ENCODE measurements at places on chromosomes 11 and 22.

GRCh38 chr22:41280065-41280464, 5.9 kb downstream of the RANGAP1 start:
- DNase-seq: no peak

- no peak for DNase-seq
Observed at GRCh38 chr11:130827451-130828377, 88.6 kb downstream of the SNX19 start.

DNA sequence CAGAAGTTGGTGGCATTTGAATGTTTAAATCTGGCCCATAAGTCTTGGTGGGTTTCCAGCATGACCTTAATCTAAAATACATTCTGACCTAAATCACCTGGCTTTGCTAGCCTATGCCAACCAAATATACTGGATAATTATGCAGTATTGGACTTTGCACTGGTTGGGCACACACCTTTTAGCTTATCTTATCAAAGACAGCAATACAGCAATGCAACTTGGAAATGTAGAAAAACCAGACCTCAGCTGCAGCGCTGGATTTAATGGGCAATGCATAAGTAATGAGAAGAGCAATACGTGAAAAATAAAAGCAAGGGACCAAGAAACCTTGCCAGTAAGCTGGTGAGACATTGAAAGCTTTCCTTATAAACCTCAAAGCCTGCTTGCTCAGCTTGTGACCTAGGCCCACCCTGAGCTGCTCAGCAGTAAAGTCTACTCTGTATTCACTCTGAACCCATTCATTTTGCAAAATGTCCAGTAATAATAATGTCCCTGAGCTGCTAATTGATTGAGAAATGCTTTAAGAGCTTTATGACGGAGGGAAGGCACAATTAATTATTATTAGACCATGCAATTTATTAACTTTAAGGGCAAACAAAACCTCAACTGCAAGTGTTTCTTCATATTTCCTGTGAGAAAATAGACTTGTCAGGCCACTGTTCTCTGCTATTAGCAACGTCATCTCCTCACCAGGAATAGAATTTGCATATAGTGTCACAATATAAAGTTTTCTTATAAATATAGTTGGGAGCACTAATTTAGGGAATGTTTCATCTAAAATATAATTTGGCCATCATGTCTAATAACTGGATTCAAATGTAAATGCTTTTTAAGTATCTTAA, 49.4 kb upstream of the CEP295 start:
- no peak for DNase-seq

GRCh38 chr11:94171693-94172440, 43.2 kb downstream of the PANX1 start:
- no peak for DNase-seq

DNA sequence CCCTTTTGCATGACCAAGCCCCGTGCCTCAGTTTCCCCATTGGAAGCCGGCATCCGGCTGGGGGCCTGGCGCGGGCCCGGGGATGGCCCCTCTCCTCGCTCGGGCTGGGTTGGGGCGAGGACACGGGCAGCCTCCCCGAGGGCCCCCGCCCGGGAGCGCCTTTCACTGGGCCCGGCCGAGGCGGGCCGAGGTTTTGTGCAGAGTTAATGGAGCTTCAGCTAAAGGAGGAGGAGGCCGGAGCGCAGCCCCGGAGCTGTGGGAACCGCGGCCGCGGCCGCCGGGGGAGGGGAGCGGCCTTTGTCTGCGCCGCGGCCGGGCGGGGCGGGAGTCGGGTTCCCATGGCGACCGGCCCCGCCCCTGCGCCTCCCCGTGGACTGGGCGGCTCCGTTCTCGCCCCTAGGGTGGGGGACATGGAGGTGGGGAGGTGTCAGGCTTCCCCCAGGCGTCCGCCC, 1.4 kb upstream of the MAPK11 start:
- DNase-seq: no peak

- no peak for DNase-seq
Observed at GRCh38 chr11:13669544-13670488, 1.3 kb downstream of the FAR1 start.

GRCh38 chr11:102530558-102530957, at the start of gene MMP7:
Gene MMP7, minus strand, starts transcription at chr11:102530747. Its CDS starts 47 bp downstream, at chr11:102530700.
- DNase-seq: peak; percentile 36

GRCh38 chr11:118872403-118872821, 11.3 kb upstream of the CXCR5 start:
- DNase-seq: no peak

- peak; percentile 83 for DNase-seq
Observed at GRCh38 chr11:119470317-119471291, 47.6 kb upstream of the THY1 start.

GRCh38 chr11:80636999-80637398, 1196.2 kb upstream of the TENM4 start:
- no peak for DNase-seq

- no peak for DNase-seq
Observed at GRCh38 chr11:73653996-73654395, 7.6 kb downstream of the PLEKHB1 start.

DNA sequence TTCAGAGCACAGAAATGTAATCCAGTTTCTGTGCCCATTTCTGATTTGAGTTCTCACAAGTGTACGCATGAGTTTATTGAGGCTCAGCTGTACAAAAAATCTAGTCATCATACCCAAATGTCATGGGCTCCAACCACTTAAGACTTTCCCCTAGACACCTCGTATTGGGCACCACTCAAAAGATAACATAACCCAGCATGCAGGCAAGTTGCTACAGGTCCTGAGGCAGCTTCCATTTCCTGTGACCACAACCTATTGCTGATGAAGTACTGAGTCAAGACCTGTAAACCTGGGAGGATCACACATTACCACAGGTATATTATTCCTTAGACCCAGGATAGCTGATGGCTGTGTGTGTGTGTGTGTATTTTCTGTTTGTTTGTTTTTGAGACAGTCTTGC, 95.2 kb downstream of the MRTFA start:
- DNase-seq: no peak

- DNase-seq: no peak
Observed at GRCh38 chr11:22728600-22729389, 62.4 kb downstream of the GAS2 start.

DNA sequence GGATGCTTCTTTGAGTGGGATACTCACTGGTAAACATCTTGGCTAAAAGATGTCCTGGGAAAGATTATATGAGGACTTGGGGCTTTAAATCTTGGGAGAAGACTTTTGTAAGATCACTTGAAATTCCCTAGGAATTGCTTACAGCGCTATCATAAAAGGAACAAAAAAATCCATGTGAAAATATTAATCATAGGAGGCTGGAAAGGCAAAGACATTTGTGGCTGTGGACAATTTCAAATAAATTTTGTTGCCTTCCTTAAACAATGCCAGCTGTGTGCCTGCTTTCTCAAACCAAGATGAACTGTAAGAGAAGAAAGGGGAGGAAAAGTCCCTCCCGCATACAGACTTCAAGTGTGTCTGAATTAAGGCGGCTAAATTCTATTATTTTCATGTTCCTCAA, 75.6 kb downstream of the SNX19 start:
- DNase-seq: no peak

DNA sequence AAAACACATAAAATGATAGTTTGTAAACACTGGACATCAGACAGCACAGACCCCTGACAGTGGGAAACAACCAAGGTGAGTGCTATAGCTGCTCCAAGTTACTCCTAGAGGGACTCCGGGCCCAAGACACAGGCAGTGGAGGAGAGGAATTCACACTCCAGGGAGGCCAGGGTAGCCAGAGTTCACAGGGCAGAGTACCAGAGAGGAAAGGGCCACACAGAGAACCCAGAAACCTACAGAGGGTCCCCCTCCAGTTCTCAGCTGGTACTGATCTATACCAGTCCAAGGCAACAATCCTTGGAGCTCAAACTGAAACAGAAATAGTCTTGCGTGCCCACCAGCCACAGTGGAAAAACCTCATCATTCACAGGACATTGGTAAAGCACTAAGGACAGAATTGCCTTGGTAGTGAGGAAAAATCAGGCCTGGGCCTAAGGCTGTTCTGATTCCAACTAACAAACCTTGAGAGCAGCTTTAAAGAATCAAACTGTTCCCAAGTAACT, 7.6 kb downstream of the VPS37C start:
- DNase-seq: no peak

DNA sequence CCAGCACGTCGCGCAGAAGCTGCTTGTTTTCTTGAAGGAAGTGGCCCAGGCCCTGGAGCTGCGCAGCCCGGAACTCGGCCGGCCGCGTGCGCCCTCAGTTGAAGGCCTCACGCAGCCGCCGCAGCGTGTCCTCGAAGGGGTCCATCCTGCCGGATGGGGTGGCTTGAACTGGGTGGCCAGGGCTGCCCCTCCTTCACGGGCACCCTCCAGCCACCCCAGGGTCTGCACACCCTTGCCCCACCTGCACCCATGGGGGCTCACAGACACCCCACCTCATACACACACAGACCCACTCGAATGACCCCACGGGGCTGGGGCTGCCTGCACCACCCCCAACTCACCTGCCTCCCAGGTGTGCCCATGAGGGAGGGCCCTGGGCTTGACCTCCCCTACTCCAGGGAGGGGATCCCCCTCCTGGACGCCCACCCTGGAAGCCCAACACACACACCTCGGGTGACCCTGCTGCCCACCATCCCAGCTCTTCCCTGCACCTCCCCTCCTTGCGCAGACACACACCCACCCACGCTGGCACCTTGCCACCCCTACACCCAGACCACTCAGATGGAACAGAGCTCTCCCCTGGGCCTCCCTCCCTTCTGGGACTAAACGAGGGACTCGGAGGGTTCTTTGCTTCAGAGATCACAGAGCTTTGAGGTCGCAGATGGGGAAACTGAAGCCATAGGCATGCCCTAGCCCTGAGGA, 6.8 kb downstream of the ALDH3B2 start:
- DNase-seq: no peak

- no peak for DNase-seq
Observed at GRCh38 chr11:33884601-33885000, 7.3 kb downstream of the LMO2 start.

GRCh38 chr11:44877571-44878497, 72.8 kb downstream of the TP53I11 start:
- DNase-seq: no peak

- no peak for DNase-seq
Observed at GRCh38 chr11:128152796-128153696, 434.3 kb downstream of the ETS1 start.

DNA sequence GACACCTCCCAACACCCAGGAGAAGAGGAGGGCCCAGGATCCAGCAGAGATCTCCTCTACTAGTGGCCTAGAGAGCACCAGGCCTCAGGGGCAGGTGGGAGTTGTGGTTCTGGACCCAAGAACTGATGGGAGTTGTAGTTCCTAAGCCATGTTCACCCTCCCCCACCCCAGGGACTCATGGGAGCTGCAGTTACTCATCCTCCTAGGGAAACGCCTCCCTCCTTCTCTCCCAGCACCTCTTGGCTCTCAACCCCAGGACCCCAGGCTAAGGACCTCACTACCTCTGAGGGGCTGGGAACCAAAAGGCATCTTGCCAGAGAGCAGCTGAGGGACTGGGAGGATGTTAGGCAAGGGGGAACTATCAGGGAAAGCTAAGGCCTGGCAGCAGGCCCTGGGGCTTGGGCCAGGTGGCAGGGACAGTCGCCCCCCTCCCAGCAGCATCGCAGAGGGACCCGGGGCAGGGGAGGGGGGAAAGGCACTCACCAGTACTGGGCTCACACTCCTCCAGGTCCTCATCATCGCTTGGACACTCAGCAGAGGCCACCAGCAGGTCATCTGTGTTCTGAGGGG, 28.9 kb downstream of the SLC22A12 start:
- DNase-seq: no peak

GRCh38 chr11:72901374-72901773, 87.2 kb downstream of the ATG16L2 start:
- no peak for DNase-seq

DNA sequence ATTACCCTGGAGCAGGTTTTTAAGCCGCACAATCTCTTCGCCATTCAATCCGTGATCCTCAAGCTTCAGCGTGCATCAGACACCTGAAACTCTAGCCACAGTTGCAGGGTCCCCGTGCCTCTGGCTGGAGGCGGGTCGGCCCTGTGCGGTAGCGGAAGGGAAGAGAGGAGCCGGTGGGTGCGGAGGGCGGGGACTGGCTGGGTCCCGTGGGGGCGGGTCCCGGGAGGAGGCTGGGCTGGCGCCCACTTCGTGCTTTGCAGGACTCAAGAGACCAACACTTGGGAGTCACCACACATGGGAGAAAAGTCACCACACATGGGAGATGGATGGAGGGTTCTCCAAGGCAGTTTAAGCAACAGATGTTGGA, 772 bp downstream of the C22orf15 start:
- DNase-seq: no peak

GRCh38 chr11:27721264-27722116, 21.2 kb upstream of the BDNF start:
- no peak for DNase-seq

DNA sequence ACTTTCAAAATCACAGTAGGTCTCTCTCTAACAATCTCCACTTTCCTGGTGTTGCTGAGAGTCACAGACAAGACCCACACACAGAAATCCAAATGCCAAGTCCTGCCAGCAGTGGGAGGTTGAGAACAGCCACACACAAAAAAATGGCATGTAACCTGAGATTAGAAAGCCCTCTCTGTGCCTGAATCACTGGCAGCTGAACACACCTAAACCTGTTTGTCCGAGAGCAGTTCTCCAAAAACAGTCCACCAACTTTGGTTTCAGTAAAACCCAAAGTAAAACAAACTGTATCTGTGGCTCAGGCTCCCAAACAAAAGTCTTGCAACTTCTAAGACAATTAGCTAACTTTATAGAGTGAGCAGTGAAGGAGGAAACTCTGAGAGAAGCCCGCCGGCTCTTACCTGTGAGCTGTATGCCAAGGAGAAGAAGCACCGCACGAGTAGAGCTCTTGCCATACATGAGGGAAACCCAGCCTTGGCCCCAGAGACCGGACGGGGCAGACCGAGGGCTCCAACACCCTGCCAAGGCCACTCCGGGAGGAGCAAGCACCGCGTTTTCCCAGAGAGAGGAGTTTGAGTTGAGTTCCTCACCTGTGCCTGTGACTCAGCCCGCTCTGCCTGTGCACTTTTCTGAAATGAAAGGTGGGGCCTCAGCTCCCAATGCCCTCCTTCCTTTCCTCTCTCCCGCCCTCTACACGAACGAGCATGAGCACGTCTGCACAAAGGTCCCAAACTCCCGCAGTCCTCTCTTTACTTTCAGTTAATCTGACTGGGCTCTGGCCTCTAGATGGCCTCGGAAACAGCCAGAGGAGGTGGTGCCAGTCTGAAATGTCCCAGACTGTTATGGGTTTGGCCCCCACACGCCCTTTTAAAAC, at the start of gene MPZL2:
TSS of gene MPZL2 (minus strand) at position 603 of the 874 bp plus-strand sequence. CDS start at position 459, 144 bp downstream.
- no peak for DNase-seq

GRCh38 chr11:3058753-3059664, 1.8 kb upstream of the CARS1 start:
- peak; percentile 69 for DNase-seq

- no peak for DNase-seq
Observed at GRCh38 chr22:49858827-49859226, 5.2 kb downstream of the ZBED4 start.

GRCh38 chr11:126408901-126409619, 53.6 kb downstream of the ST3GAL4 start:
- no peak for DNase-seq

- no peak for DNase-seq
Observed at GRCh38 chr11:117073539-117073938, 24.7 kb downstream of the SIK3 start.

GRCh38 chr11:34151166-34151565, 45.7 kb downstream of the NAT10 start:
- DNase-seq: no peak

GRCh38 chr11:95791709-95792033, 1.4 kb downstream of the CEP57 start:
- DNase-seq: no peak

GRCh38 chr11:82012276-82012675, 721.4 kb downstream of the FAM181B start:
- no peak for DNase-seq

Data from GM04503 (cell line).